Activated effector memory CD4-positive, alpha-beta T cell treated with Interleukin-2 at 50 U/mL for 16 hours (primary cell): ENCODE measurements at places on chromosomes 16 and 17.

GRCh38 chr16:54268766-54269165 lies 17.8 kb downstream of the IRX3 start:
- no peak for DNase-seq

DNA sequence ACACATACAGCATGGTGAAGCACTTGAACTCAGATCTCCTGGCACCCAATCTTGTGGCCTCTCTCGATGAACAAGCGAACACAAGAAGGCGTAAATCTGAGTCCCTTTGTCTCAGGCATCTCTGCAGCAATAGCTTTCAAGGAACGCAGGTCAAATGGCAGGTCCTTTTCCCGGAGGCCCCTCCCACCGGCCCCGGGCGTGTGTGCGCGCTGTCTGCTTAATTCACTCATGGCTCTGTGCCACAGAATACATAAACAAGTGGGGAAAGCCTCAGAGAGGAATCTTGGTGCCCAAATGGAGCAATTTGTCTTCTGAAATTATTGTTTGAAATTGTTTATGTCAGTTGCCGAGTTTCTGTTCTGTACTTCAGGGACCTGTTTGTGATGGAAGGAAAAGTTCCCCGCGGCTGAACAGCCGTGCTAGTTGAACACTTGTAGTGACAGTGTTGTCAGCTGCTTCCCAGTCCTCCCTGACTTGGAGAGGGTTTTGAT lies 14.8 kb downstream of the MYOCD start:
- DNase-seq, result no peak

DNA sequence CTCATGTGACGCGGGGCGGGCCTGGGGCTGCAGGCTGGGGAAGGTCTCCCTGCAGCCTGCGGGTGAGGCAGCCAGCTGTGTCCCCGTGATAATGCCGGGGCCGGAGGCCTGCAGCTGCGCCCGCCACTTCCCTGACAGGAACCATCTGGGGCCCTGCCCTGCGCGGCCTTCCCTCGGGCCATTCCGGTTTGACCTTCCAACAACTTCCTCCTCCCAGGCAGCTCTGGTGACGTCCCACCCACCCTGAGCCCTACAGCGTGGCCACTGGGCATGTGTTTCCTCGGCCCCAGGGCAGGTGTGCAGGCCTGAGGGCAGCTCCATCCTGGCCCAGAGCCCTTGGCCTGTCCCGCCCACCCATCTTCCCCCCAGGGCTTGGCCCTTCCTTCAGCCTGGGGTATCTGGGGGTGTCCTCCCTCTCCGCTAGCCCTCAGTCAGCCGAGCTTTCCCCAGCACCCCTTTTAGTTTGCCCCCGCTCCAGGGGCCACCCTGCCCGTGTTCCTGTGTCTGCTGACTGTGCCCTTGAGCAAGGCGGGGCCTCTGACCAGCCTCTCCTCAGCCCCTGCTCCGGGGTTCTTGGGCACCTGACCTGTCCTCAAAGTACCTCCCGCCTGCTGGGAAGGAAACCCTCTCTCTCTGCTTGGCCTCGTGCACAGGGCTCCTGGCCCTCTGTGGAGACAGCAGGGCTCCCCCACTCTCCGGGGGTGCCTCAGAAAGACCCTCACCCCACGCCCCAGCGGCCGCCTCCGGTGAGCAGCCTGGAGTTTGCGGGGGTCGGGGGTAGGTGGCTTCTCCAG lies at the start of gene CBFA2T3:
CBFA2T3 (minus strand) TSS at position 190 of the 794 bp plus-strand sequence. CDS start 400 bp downstream, outside the sequence.
- DNase-seq, result no peak

DNA sequence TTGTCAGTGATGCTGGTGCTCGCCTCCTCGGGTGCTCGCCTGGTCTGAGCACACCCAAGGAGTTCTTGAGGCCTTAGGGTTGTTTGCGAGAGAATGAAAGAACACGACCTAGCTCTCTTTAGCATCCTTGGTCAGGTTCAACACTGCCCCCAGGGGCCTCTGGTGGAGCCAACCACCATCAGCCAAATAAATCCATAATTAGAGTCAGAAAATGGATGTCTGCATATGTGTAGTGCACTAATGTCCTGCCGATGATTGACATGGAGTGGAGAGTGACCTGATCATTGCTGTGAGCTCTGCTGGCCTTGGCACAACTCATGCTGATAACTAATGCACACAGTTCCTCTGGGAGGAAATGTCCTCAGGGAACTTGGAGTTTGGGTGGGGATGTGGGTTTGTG lies 8.2 kb upstream of the STH start:
- DNase-seq, result no peak

DNA sequence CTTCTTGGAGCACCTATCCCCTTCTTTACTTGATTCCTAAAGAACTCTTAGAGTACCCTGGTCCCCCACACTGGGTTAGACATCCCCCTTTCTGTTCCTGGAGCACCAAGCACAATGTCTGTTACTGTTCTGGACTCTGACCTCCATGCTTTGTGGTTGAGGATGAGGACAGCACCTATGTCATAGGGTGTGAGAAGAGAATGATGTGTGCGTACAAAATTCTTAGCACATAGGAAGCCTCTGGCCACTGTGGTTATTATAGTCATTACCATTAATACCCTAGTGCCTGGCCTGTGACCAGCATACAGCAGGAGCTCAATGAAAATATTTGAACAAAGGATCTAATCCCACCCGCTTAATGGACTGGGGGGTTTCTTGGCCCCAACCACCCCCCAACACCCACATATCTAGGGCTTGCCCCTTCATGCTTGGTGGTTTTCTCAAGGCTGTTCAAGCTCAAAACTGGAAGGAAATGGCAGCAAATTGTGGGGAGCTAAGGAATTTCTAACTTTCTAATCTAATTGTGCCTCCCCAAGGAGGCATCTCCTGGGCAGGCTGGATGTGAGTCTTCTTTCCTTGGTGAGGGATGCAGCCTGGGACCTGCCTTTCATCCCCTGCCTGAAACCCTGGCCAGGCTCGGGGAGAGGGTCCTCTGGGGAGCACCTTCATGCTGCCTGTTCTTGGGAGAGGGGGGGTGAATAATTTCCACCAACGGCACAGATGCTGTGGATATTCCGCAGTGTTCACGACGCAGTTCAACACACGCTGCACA lies 1.5 kb upstream of the CMIP start:
- no peak for DNase-seq

DNA sequence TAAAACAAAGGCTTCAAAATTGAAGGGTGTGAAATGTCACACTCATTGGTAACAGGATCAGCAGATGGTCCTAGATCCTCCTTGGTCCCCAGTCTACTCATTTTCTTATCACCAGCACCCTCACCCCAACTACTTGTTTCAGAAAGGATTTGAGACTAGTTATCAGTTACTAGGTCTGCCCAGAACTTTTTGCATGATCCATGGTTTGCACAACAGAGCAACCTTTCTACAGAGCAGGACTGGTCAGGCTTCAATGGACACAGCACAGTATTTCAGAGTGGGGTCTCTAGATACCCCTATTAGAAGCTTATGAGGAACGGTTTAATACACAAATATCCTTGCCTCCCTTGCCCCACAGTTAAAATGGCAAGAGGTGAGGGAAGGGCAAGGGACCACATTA lies 25.6 kb downstream of the TTC19 start:
- no peak for DNase-seq

- no peak for DNase-seq
Measured at GRCh38 chr16:54194334-54194743, 92.2 kb downstream of the IRX3 start.

DNA sequence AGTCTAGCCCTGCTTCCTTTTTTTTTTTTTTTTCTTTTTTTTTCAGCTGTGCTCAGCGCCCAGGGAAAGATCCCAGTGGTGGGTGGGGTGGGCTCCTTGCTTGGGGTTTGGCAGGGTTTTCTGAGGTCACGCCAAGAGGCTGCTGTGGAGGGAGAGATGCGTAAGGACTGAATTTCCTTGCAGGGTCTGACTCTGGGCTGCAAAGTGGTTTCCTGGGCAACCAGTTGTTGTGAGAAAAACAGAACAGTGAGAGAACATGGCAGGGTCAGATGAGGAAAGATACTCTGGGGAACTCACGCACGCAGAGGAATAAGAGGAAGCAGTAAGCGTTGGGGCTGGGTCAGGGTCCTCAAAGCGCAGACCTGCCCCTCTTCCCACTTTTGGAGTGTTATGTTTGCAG lies 119.5 kb downstream of the IRF8 start:
- no peak for DNase-seq

DNA sequence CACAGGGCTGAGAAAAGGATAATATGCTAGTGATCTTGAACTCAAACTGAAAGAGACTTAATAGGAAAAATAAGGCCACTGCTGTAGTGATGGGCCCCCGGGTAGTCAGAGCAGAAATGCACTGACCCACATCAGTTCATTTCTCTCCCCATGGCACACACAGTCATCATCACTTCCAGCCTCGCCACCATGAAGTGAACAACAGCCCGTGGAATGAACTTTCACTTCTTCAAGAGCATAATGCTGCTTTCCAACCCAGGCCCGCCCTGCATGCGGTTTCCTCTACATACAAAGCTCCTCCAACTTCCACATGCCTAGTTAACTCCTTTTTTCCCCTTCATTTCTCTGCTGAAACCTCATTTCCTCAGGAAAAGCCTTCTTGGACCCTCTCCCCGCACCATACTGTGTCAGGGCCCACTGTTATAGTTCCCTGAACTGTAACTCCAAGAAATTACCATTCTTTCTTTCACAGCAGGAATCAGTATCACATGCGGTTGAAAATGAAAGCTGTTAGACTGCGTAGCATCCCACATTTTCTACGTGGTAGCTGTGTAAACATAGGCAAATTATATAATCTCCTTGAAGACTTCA lies 65.8 kb upstream of the SMIM36 start:
- DNase-seq, result peak; percentile 37

GRCh38 chr17:78414178-78415162 lies 36.0 kb downstream of the PGS1 start:
- DNase-seq, result peak; percentile 42

DNA sequence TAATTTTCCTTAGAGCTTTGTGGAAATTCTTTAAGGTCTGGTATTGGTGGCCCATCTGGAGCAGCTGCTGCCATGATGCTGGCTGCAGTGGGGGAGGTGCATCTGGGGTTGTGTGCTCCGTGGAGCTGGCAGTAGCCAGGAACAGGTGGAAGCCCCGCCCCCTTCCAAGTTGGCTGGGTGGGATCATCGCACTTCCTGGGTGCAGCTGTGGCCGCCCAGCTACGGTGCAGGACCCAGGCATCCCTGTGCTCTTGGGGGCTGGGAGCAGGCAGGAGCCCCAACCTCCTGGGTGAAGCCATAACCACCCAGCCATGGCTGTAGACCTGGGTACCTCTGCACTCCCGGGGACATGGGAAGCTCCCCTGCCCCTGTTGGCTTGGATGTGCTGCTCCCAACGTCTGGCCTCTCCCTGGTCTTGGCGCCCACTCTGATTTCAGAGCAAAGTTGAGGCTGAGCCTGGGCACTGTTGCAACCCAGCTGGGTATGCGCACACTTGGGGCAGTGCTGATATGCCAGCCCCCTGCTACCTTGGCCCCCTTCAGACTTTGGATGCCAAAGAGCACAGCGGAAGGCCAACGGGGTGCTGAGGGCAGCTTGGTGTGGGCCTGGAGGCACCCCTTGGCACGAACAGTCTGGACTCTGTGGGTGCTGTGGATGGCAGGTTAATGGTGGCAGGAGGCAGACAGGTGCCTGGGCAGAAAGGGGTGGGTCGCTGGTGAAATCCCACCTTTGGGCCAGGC lies 145.2 kb downstream of the MYO1D start:
- DNase-seq, result no peak

DNA sequence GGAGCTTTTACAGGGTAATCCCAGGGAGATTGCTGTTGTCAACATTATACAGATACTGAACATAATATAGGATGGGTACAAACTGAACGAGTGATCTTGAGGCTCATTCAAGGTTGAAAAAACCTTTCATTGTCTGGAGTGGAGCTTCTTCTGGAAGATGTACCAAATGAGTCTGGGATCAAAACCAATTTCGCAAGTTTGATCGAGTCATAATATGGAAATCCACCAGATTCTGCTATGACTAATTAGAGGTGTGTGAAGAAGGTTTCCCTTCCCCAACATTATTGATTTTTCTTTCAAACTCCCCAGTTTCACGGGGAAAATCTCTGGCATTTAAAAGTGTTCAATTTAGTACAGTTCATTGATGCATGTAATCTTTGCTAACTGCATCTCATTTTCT lies 324.1 kb downstream of the ZFHX3 start:
- no peak for DNase-seq
